ENCODE measurements at places on chromosomes 5 and 9.

GRCh38 chr9:84709056-84709455 lies 39.5 kb downstream of the NTRK2 start:
- DNase-seq = no peak

DNA sequence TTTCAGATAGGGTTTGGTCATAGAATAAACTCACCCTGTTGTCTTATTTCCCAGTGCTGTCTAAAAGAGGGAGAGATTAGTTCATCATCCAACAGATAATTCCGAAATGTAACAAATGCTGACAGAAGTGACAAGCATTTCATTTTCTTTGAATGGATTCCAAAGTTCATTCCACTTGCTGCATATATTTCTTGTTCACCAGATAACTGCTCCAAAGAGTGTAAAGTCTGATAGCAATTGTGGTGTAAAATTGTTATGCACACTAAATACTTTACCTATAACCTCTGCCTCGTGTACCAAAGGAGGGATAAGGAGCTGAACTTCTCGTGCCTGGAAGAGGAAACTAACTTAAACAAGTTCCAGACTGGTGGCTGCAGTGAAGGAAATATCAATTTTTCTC lies 290.0 kb upstream of the ADAMTSL1 start:
- no peak for DNase-seq

GRCh38 chr9:37421914-37422288 lies 595 bp upstream of the GRHPR start:
- DNase-seq = no peak

DNA sequence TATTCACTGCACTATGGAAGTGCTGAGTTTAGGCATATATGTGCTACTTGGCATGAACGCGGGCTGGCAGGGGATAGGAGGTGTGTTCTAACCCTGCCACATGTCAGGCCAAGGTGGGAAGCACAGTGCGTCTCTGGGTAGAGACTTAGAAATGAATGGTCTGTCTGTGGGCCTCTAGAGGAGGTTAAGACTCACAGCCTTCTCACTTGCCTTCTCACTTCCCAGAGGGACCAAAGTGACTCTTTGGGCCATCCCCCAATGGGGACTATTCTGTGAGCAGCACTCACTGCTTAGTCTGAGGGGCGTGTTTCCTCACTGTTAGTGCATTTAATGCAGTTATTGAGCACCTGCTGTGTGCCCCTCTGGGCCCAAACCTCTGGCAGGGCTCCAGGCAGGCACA lies 2.4 kb upstream of the PITX1 start:
- DNase-seq = no peak

DNA sequence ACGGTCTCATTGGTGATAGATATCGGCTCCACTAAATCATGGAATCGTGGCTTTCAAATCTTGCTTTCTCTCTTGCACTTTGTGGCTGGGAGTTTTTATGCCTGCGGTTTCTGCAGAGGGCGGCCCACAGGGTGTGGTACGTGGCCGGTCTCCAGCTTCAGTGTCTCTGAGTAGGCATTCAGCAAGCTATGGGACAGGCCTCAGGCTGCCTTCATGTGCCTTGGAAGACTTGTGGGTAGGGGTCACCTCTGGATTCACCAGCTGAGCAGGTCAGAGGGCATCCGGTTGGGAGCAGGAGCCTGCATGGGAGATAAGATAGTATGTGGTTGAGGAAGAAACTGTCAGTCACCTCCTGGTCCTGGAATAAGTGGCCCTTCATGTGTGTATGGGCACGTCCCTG lies 47.7 kb downstream of the AMBP start:
- no peak for DNase-seq

GRCh38 chr9:93567271-93567959 lies 9.0 kb upstream of the PHF2 start:
- DNase-seq = no peak

DNA sequence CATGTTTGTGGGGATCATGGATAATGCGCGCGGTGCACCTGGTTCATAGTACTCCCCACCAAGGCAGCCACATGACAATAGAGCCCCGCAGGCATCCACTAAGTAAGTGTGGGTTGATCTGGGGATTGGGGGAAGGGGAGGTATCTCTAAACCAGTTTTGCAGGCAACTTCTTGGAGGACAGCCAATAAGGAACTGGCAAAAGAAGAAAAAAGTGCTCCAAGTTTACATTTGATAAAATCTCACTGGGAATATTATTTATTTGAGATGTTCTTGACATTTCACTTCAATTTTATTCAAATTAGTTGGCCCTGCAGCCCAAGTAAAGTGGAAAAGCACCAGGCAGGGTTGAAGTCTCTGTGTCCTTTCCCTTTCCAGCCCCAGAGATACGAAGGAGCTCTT lies 8.5 kb downstream of the FBP1 start:
- peak; percentile 95 for DNase-seq

Measured in LNCaP clone FGC (cell line).